Mucosa of gallbladder (tissue), 1 donor: ENCODE measurements at places on chromosomes 7 and 10. TPM values are rescaled to one million over a fixed set of nuclear protein-coding genes. Genes with fewer than 3 reads are reported as not detected.

- no peak for DNase-seq
These were observed 23.5 kb upstream of the FAM133B start for GRCh38 chr7:92613720-92614119.

- no peak for DNase-seq
These were observed 25.4 kb upstream of the PRKAG2 start for GRCh38 chr7:151902311-151902710.

GRCh38 chr10:110269374-110270318 lies 35.1 kb downstream of the SMNDC1 start:
- peak; percentile 50 for DNase-seq

DNA sequence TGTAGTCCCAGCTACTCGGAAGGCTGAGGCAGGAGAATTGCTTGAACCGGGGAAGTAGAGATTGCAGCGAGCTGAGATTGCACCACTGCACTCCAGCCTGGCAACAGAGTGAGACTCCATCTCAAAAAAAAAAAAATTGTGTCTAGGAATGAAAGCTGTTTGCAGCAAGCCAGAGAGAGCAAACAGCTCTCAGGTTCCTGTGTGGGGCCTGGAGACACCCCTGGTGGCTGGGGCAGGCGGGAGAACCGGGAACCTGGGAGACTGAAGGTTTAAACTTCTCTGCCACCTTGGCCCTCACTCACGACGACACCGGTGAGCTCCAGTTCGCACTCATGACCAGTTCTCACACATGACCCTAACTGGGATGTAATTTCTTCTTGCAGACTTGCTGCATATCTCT lies 13.2 kb upstream of the UNCX start:
- no peak for DNase-seq

GRCh38 chr7:157743781-157744525 lies 407.1 kb downstream of the DNAJB6 start:
- no peak for DNase-seq

DNA sequence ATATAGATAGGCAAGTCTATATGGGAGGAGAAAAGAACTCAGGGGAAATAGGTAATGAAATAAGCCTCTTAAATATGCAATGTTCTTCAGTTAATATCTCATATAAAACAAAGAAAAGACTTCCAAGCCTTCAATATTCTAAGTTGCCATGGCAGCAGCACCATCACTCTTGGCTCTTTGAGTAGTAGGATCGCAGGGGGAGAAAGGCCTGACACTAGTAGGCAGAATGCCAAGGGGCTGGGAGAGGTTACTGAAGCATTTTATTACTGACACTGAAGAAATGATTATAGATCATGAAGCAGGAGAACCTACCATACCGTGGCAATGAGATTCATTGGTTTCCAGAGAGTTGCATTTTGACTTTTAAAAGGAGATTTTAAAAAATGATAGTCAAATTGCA lies 193.9 kb downstream of the NXPH1 start:
- no peak for DNase-seq

- no peak for DNase-seq
These were observed 22.6 kb upstream of the CELF2 start for GRCh38 chr10:10995120-10995519.

ZNF786 gene
- 7.0 TPM for total RNA-seq

NIPSNAP2 gene
- 45.3 TPM for total RNA-seq

RSPH10B2 gene
- 0.09 TPM for total RNA-seq

PLXDC2 gene
- total RNA-seq, result 92.0 TPM
